ENCODE measurements at places on chromosomes 4 and X.

DNA sequence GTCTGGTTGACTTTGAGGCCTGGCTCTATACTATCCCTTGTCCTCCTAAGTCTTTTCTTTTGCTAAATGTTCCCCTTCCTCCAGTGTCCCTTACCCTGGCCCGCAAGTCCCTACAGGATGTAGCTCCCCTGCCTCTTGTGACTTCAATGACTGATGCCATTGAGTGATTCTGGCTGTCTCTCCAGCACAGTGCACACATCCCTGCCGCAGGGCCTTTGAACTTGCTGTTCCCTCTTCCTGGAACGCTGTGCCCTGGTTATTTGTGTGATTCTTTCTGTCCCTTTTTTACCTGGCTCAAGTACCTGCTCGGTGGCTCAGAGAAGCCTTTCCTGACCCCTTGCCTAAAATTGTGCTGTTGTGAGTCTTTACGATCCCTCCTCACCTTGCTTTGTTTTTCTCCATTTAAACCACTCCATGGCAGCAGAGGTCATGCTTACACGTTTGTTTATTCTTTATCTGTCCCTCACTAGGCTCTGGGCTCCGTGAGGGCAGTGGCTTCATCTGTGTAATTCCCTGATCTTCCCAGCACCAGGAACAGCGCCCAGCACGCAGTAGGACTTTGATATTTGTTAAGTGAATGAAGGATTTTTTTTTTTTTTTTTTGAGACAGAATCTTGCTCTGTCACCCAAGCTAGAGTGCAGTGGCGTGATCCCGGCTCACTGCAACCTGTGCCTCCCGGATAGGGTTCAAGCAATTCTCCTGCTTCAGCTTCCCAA lies 17.6 kb downstream of the MSX1 start:
- DNase-seq = no peak

GRCh38 chrX:104195489-104196084 lies 29.3 kb downstream of the FAM199X start:
- peak; percentile 1 for DNase-seq

- no peak for DNase-seq
These were observed 11.1 kb downstream of the MAEA start for GRCh38 chr4:1300466-1301455.

GRCh38 chr4:25767877-25768725 lies 94.7 kb downstream of the SEL1L3 start:
- DNase-seq = no peak

DNA sequence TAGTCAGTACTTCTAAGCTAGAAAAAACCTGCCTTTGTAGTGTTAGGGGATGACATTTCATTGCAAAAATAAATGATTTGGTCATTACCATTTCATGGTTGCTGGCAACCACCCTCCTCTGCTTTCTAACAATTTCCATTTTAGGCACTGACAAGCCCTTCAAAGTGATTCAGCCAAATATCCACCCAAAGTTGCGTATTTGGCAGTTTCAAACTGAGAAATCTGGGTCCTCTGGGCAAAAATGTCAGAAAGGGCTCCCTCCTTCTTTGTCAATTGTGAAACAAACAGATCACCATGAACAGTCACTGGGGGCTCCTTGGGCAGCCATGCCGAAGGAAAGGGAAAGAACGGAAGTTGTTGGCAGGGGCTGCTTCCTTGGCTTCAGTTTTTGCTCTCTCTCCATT lies 33.0 kb downstream of the PLAC1 start:
- no peak for DNase-seq

DNA sequence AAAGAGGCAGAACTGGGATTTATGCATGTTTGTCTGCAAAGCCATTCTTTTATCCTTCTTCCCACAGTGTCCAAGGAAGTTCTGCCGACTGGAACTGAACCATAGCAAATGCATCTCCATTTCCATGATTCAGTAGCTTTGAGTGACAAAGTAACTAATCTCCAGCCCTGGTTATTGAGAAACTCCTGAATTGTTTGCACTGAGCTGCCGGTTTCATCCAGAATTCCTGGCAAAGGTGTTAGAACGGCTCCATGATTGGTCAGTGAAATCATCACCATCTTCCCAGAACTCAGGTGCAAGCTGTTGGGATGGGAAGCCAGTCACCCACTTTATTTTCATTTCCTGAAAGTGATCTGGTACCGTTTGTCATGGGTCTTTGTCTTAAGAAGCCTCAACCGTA lies 47.0 kb upstream of the SLC34A2 start:
- no peak for DNase-seq
